NCI-H1694 (cell line): ENCODE measurements at places on chromosomes 2 and 18.

GRCh38 chr2:137771064-137771463 is 193.2 kb upstream of the HNMT start:
- no peak for DNase-seq

GRCh38 chr18:3594760-3595368 is 144.9 kb downstream of the TGIF1 start:
- no peak for DNase-seq

GRCh38 chr2:169562519-169562918 is 11.1 kb downstream of the FASTKD1 start:
- no peak for DNase-seq

DNA sequence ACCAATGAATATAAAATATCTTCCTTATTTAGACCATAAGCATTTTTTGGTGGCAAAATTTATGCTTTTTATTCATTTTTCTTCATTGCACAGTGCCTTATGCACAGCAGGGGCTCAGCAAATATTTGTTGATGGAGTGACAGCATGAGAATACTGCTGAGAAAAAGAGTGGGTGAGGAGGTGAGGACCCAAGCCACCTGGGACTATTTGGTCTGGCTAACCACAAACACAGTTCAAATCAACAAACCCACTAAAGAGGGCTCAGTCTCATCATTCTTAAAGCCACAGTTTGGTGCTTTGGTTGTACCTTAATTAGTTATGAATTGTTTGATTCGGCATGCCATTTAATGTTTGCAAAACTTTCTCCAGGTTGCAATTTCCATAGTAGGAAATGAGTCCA is 183.5 kb upstream of the ZNF521 start:
- DNase-seq, result no peak

GRCh38 chr18:70295192-70296188 is 6.6 kb downstream of the SOCS6 start:
- DNase-seq, result no peak

GRCh38 chr2:69544951-69545350 is 98.6 kb downstream of the AAK1 start:
- DNase-seq, result no peak

GRCh38 chr18:27363872-27364271 is 178.8 kb upstream of the CHST9 start:
- peak; percentile 21 for DNase-seq

GRCh38 chr2:171244970-171245782 is 84.5 kb upstream of the TLK1 start:
- DNase-seq, result no peak

GRCh38 chr2:64329848-64330247 is 124.1 kb upstream of the LGALSL start:
- no peak for DNase-seq

- DNase-seq, result no peak
These were observed 136.4 kb upstream of the GPC1 start for GRCh38 chr2:240298803-240299709.

DNA sequence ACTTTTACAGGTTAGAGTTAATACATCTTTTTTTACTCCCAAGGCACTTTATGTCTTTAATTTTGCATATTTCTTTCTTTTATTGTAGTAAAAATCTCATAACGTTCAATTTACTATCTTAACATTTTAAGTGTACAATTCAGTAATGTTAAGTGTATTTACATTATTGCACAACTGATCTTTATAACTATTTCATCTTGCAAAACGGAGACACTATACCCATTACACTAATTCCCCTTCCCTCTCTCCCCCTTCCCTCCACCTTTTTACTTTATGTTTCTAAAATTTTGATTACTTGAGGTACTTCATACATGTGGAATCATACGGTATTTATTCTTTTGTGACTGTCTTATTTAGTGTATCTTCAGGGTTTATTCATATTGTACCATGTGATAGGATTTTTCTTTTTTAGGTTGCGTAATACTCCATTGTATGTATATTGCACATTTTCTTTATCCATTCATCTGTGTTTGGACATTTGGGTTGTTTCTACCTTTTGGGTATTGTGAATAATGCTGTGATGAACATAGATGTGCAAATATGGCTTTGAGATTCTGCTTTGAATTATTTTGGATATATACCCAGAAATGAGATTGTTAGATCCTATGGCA is 75.0 kb downstream of the ACSL3 start:
- DNase-seq, result no peak

DNA sequence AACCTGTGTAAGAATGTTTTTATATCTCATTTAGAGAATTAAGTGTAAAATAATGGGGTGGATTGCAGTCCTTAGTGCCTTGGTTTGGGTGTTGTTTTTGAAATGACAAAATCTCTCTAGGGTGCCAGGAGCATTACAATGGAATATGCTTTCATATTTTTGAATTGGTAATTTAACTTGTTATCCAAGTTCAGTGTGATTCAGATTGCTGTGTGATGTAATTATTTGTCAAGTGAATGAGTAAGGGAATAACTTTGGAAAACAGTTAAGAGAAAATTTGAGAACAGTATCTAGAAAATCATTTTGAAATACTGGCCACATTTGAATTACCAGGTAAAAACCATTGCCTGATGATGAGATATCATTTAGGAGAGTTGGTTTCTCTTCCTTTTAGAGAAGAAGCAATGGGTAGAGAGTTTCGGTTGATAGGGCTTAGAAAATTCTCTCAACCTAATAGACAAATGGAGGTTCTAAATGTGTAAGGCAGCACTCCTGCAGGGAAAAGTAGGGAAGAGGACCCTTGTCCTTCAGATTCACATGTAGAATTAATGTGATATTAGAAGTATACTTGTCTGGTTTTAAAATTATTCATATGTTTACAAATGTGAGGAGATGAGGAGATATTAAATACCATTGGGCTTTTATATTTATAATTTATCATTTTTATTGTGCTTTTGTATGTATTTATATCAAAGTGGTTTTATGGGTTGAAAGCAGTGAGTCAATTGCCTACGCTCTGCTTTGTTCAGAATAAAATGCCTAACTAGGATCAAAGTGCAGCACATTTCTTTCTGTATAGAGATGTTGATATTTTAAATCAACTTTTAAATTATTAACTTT is 124.8 kb downstream of the PHLPP1 start:
- DNase-seq, result no peak

DNA sequence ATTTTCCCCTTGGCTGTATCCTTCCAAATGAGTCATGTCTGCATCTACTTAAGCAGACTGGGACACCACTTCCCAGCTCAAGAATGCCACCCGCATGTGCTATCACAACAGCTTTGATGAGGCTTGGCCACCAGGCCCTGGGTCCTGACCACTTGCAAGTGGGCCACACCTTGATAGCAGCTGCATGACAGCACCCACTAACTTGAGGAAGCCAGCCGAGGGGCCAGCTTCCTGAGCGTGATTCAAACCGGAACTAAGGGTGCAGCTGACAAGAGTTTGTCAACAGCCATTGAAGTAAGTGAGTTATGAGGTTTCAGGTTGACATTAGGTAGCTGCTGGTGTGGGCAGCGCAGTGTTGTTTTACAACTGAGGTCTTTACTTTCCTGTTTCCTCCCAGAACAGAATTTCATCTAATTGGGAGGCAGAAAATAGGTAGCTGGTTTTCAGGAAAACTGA is 54.4 kb downstream of the EPHA4 start:
- DNase-seq, result no peak
